ENCODE measurements at places on chromosomes 1 and 21.

DNA sequence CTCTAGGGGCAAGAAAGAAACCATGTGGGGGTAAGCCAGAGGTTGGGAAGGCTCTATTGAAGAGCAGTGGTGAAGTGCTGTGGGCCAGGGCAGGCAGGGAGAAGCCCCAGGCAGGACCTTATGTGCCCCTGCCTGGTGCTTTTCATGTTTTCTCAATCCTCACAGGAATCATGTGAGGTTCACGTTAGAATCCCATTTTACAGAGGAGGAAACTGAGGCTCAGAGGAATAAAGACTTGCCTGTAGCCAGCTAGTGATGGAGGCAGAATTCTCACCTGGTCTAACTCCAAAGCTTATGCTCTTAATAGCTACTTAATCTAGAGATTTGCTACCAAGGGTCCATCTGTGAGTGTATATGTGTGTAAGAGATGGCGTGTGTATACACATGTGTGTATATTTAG is 4.2 kb downstream of the TTC22 start:
- DNase-seq, result no peak

DNA sequence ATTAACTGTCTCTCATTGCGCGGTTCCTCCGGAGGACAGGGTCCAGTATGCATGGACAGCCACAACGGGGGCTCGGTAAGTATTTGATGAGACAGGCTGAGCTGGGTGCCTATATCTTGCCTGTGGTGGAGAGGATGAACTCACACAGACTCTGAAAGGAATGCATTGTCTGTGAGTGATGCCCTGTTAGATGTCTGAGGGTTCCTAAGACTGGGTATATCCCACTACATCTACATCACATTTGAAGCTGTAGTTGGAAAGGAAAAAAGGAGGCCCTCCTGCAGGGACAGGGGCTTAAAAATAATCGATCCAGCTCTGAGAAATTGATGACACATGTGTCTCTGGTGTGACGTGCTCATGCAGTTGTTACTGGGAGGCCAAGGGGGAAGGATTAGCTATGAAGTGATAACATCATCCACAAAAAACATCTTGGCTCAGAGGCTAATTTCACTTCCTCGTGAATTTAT is 1.9 kb downstream of the ADARB1 start:
- DNase-seq, result no peak

DNA sequence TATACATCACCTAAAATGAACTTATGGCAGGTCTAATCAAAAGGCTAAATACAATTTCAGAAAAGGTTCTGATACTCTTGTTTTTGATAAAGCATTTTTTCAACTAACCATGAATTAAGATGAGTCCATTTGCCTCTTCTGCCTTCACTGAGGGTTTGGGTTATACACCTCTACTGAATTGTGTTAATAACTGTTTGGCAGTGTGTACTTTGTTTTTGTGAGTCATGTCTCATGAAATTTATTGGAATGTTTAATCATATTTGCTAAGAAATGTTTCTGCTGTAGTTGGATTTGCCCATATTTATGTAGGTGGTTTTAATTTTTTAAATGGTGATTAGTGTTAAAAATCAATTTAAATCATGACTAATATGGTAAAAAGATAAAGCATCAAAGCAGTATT is 190.5 kb downstream of the HS2ST1 start:
- DNase-seq, result no peak

DNA sequence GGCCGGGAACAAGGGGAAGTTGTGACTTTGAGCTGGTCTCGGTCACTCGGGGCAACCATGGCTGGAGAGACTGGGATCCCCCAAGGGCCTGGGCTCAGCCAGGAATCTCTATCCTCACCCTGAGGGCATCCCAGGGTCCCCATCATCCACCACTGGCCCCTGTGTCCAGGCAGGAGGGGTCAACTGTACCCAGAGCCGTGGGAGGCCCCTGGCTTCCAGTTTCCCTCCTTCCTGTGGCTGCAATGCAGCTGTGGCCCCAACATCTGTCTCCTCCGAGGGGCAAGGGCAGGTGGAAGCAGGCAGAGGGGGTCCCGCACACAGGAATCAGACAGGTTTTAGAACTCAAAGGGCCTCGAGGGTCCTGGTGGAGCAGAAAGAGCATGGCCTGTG is 332.7 kb upstream of the VAMP3 start:
- no peak for DNase-seq

- DNase-seq, result no peak
Observed at GRCh38 chr1:18926315-18927081, 24.1 kb upstream of the ALDH4A1 start.

- DNase-seq, result no peak
Observed at GRCh38 chr1:31208361-31208945, 31.2 kb downstream of the NKAIN1 start.

- DNase-seq, result no peak
Observed at GRCh38 chr1:30853350-30853749, 55.2 kb downstream of the SDC3 start.

- DNase-seq, result no peak
Observed at GRCh38 chr1:28507247-28507645, 1.4 kb downstream of the RCC1 start.

GRCh38 chr21:41885341-41886024 is 6.3 kb upstream of the PRDM15 start:
- DNase-seq, result no peak

DNA sequence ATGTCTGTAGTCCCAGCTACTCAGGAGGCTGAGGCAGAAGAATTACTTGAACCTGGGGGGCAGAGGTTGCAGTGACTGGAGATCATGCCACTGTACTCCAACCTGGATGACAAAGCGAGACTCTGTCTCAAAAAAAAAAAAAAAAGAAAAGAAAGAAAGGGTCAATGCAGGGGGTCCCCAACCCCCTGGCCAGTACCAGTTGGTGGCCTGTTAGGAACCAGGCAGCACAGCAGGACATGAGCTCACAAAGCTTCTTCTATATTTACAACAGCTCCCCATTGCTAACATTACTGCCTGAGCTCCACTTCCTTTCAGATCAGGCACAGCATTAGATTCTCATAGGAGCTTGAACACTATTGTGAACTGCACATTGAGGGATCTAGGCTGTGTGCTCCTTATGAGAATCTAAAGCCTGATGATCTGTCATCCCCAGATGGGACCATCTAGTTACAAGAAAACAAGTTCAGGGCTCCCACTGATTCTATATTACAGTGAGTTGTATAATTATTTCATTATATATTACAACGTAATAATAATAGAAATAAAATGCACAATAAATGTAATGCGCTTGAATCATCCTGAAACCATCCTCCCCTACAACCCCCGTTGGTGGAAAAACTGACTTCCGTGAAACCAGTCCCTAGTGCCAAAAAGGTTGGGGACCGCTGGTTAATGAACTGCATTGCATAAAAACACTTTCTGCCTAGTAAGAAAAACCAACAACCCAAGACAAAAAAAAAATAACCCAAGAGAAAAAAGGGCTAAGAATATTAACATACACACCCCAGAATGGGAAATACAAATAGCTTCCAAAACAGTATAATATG is 2.8 kb downstream of the ZBTB8OS start:
- DNase-seq, result no peak

DNA sequence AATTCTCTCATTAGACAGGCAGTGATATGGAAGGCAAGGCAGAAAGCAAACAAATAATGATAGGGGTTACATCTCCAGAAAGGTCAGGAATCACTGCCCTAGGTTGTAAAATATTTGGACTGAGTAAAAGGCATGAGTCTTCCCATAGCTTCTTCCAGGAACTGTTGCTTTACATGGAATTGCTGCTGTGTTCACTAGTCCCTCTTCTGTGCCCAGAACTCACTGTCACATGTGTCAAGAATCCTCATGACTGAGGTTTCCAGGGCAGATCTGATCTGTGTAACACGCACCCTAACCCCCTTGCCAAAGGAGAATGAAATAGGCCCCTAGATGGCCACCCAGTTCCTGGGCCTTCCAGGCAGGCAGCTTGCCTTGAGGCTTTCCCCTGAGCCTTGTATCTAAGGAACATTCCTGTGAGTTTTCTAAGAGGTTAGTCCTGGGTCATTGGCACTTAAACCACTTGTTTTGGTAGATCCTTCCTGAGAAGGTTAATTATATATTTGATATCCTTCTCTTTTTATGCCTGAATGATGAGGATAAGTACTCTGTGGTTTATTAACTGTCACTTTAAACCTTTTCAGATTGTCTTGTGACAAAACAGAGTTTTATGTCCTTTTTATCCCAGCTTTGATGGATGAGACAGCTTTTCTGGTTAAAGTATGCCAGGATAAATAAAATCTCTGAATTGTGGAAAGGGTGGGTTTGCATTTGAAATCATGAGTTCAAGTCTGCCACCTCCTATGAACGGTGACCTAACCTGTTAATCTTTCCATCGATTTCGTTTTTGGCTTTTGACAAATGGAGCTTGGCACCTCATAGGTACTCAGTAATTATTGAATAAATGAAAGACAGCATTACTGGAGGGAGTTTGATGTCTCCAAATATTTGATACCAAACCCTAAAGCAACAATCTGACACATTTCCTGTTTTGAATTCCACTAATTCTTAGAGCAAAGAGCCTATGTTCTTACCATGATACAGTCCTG is 163.3 kb downstream of the DHRS3 start:
- no peak for DNase-seq

DNA sequence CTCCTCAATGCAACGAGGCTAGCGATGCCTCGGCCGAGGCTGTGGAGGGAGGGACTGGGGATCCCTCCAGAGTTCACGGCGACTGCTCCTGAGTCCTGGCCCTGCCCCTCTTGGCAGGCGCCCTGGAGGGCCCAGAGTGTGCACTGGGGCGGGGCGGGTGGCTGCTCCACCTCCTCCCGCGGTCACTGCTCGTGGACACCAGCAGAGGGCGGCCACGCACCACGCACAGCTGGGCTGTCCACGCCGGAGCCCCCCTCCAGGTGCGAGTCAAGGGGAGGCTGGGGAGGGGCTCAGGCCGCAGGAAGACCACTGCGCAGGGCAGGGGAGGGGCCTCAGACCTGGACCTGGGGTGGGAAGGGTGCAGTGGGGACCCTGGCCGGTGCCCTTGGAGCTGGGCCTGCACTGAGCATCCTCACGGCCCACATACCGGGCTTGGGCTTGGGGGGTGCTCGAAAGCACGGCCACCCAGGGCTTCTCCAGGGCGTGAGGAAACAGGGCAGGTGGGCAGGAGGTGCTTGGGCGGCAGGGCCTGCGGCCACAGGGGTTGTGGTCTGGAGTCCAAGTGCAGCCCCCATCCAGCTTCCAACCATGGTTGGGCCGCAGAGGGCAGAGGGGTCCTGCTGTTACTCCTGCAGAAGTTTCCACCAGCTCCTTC is 20.6 kb upstream of the TTC34 start:
- no peak for DNase-seq

Measured in brain pericyte (primary cell).